ENCODE measurements at places on chromosomes 11 and 22.

DNA sequence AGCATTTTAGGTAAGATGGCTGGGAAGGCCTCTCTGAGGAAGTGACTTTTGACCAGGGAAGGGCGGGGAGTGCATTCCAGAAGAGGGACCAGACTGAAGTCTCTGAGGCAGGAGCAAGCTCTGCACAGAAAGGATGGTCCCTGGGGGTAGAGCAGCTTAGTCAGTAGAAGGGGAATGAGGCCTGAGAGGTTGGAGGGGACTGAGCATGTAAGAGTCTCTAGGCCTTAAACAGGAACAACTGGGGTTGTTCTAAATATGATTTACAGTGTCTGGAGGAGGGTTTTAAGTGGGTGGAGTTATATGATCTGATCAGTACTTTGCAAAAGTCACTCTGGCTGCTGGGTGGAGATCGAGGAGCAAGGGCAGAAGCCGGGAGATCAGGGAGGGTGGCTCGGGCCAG is 31.7 kb upstream of the TEF start:
- peaks cover 24% of the 10 kb centered on the region for H3K4me1 ChIP-seq
- H3K4me3 ChIP-seq: no peak overlapping the region
- peak overlapping the region; percentile 10 for H3K27ac ChIP-seq
- H3K27me3 ChIP-seq: peaks cover 4% of the 10 kb centered on the region
- H3K36me3 ChIP-seq: peaks cover 30% of the 10 kb centered on the region

DNA sequence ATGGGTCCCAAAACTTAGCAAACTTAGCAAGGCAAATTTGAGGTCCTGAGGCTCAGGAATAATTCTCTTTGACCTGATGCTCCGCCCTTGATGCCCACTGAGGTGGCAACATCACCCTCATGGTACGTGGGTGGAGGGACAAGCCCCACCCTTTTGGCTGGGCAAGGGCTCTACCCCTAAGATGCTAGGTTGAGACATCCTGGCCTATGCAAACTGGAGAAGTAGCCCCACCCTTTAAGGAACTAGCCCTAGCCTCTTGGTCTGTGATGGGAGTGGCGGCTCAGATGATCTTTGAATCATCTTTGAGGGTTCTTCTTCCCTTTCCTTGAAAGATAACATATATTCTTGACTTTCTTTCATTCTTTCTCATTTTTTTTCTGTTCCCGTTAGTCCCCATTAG is 32.9 kb downstream of the CABIN1 start:
- no peaks in the 10 kb centered on the region for H3K27me3 ChIP-seq
- peaks cover 48% of the 10 kb centered on the region for H3K36me3 ChIP-seq
- H3K27ac ChIP-seq: no peak overlapping the region
- no peak for DNase-seq
- H3K4me3 ChIP-seq: no peak overlapping the region
- H3K4me1 ChIP-seq: peaks cover 36% of the 10 kb centered on the region

DNA sequence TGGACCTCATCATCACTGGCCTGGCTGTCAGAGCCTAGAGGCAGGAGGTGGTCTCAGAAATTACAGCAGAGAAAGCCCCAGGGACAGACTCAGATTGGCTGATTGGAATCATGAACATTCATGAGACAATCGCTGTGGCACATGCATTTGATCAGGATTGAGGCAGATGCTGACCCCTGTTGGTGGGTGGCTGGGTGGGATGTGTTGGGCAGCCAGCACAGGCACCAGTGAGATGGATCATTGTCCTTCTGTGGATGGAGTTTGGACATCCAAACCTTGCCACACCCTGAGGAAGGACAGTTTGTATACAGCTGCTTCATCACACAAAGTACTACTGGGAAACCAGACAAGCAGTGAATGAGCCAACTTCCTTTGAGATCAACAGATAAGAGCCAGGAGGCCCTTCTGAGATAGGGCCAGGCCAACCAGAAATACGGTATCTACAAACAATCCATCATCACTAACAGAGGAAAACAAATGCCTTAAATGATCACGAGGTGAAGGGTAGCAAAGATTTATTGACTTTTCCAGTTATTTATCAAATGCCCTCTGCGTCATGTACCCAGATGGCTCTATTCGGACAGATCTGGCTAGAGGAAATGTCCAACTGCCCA is 17.3 kb downstream of the COMMD9 start:
- H3K27me3 ChIP-seq: no peaks in the 10 kb centered on the region
- peak; percentile 31 for DNase-seq
- H3K4me3 ChIP-seq: no peak overlapping the region
- H3K27ac ChIP-seq: no peak overlapping the region

- no peak overlapping the region for H3K27ac ChIP-seq
- peaks cover 8% of the 10 kb centered on the region for H3K27me3 ChIP-seq
- peaks cover 9% of the 10 kb centered on the region for H3K4me1 ChIP-seq
- H3K36me3 ChIP-seq: no peaks in the 10 kb centered on the region
- H3K4me3 ChIP-seq: no peak overlapping the region
- DNase-seq: no peak
These were observed 627.7 kb downstream of the OPCML start for GRCh38 chr11:132904607-132905006.

GRCh38 chr11:28026634-28027290 is 81.2 kb downstream of the KIF18A start:
- no peak overlapping the region for H3K4me3 ChIP-seq
- DNase-seq: no peak
- H3K4me1 ChIP-seq: no peaks in the 10 kb centered on the region
- H3K27me3 ChIP-seq: no peaks in the 10 kb centered on the region

DNA sequence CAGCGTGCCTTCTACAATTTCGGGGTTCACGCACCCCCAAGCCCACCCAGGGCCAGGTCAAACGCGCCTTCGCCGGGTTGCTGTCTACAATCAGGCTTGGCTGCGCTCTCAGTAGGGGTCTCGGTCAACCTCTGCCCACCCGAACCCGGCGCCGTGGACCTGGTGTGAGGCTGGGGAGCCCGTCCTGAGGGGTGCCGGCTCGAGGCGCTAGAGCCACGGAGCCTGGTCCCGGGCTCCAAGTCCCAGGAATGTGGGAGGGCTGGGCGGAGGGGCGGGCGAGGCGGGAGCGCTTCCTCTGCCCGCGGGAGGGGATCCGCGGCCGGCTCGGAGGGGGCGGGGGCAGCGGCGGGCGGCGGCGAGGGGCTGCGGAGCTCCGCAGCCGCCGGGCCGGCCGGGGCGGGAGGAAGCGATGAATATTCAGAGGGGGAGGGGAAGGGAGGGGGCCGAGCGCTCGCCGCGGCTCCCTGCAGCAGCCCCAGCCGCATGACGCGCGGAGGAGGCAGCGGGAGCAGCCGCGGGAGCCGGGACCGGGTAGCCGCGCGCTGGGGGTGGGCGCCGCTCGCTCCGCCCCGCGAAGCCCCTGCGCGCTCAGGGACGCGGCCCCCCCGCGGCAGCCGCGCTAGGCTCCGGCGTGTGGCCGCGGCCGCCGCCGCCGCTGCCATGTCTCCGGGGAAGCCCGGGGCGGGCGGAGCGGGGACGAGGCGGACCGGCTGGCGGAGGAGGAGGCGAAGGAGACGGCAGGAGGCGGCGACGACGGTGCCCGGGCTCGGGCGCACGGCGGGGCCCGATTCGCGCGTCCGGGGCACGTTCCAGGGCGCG is at the start of gene PTPRJ:
PTPRJ (plus strand) TSS at position 472 of the 819 bp plus-strand sequence. CDS start 354 bp downstream, outside the sequence.
- peaks cover 2% of the 10 kb centered on the region for H3K27me3 ChIP-seq
- no peaks in the 10 kb centered on the region for H3K36me3 ChIP-seq
- H3K27ac ChIP-seq: peak within 1 kb of the TSS; percentile 28
- H3K4me3 ChIP-seq: peak within 1 kb of the TSS; percentile 89
- H3K4me1 ChIP-seq: peaks cover 38% of the 10 kb centered on the region

DNA sequence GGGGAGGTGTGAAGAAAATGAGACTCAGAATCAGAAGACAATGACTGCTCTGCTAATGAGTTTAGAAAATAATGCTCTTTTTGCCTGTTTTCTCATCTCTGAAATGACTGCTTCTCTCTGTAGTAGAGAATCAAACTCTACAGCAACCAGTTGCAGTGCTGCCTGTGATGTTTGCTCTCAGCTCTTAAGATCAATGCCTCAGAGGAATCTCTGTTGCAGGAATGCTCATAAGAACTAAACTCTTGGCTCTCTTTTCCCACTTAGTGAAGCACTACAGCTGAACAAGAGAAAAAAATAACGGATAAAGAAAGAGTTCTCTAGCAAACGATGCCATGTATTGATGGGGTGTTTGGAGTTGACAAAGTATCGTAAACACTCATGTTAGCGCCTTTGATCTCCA is 203.5 kb upstream of the SYN3 start:
- H3K4me3 ChIP-seq: no peak overlapping the region
- H3K27ac ChIP-seq: no peak overlapping the region
- no peaks in the 10 kb centered on the region for H3K27me3 ChIP-seq
- H3K36me3 ChIP-seq: no peaks in the 10 kb centered on the region
- DNase-seq: no peak

DNA sequence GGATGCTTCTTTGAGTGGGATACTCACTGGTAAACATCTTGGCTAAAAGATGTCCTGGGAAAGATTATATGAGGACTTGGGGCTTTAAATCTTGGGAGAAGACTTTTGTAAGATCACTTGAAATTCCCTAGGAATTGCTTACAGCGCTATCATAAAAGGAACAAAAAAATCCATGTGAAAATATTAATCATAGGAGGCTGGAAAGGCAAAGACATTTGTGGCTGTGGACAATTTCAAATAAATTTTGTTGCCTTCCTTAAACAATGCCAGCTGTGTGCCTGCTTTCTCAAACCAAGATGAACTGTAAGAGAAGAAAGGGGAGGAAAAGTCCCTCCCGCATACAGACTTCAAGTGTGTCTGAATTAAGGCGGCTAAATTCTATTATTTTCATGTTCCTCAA is 75.6 kb downstream of the SNX19 start:
- H3K4me1 ChIP-seq: peaks cover 18% of the 10 kb centered on the region
- peaks cover 11% of the 10 kb centered on the region for H3K36me3 ChIP-seq
- no peak overlapping the region for H3K27ac ChIP-seq

- no peak for DNase-seq
- peaks cover 5% of the 10 kb centered on the region for H3K27me3 ChIP-seq
- H3K4me3 ChIP-seq: peak overlapping the region; percentile 86
These were observed 1.5 kb downstream of the CLCF1 start for GRCh38 chr11:67371911-67372320.

- peaks cover 17% of the 10 kb centered on the region for H3K36me3 ChIP-seq
- no peak overlapping the region for H3K4me3 ChIP-seq
- H3K27me3 ChIP-seq: peaks cover 22% of the 10 kb centered on the region
- DNase-seq: no peak
- peaks cover 8% of the 10 kb centered on the region for H3K4me1 ChIP-seq
- no peak overlapping the region for H3K27ac ChIP-seq
These were observed 25.2 kb downstream of the TSPAN32 start for GRCh38 chr11:2327032-2327431.

DNA sequence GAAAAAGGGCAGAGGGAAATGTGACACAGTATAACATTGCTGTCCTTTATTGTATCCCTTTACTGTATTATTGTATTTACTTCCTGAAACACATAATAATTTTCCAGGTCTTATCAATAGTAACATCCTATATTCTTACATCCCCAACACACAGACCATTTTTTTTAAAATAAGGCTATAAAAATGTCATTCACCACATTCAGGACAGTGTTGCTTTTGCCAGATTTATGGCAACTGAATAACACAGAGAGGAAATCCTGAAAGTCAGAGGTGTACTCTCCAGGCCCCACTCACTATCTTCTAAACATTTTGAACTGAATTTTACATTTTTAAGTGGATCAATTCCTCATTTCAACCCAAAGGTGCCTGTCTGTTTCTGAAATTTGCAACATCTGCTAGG is 104.8 kb upstream of the MTMR2 start:
- peaks cover 14% of the 10 kb centered on the region for H3K4me1 ChIP-seq
- no peak for DNase-seq

GRCh38 chr11:10680956-10681487 is 12.5 kb downstream of the IRAG1 start:
- no peak overlapping the region for H3K27ac ChIP-seq
- peaks cover 28% of the 10 kb centered on the region for H3K4me1 ChIP-seq
- DNase-seq: peak; percentile 36
- no peak overlapping the region for H3K4me3 ChIP-seq
- H3K27me3 ChIP-seq: peaks cover 4% of the 10 kb centered on the region

GRCh38 chr22:29080106-29080975 is 7.5 kb downstream of the KREMEN1 start:
- peak; percentile 9 for DNase-seq
- H3K4me1 ChIP-seq: peaks cover 16% of the 10 kb centered on the region
- H3K4me3 ChIP-seq: no peak overlapping the region
- no peak overlapping the region for H3K27ac ChIP-seq

DNA sequence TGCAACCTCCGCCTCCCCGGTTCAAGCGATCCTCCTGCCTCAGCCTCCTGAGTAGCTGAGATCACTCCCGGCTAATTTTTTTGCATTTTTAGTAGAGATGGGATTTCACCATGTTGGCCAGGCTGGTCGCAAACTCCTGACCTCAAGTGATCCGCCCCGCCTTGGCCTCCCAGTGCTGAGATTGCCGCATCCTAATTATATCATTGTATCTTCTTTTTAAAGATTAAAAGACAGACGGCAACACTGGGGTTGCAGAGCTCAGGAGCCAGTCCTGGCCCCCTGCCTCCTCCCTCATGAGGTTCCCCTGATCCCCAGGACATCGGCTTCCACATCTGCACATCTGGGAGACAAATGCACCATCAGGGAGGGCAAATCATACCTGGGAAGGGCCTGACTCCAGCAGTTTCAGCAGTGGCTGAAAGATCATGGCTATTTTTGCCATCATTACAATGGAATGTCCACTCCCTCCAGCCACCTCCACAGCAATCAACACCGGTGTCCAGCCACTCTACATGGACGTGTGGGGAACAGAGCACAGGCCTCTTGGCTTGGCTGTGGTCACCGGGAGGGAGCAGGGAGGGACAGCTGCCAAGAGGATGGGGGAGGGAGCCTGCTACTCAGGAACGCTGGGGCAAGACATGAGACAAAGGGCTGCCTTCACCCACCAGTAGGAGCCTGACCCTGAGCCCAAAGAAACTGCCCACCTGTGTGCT is 9.2 kb upstream of the CELSR1 start:
- peaks cover 54% of the 10 kb centered on the region for H3K4me1 ChIP-seq
- peak overlapping the region; percentile 98 for H3K27ac ChIP-seq
- H3K4me3 ChIP-seq: peak overlapping the region; percentile 65
- peak; percentile 43 for DNase-seq

DNA sequence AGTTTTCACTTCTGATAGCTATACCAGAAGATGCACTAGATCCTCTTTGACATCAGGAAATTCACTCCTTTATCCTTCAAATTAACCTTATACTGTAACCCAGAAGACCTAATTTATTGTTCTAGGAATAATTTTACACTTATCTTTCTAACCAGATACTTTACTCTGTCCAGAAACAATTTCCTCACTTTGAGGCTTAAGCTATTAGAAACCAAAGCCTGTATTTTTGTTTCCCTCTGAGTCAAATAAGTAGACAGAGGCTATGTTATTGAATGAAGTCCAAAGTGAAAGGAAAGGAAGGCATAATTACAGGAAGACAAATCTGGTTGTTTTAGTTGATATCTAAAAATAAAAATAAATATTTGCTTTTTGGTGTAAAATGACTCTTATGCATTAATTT is 2.2 kb downstream of the OR51V1 start:
- H3K27me3 ChIP-seq: no peaks in the 10 kb centered on the region
- H3K27ac ChIP-seq: no peak overlapping the region
- DNase-seq: no peak
